ENCODE measurements at places on chromosomes 5 and 9. TPM values are rescaled to one million over a fixed set of nuclear protein-coding genes. Genes with fewer than 3 reads are reported as not detected.

DNA sequence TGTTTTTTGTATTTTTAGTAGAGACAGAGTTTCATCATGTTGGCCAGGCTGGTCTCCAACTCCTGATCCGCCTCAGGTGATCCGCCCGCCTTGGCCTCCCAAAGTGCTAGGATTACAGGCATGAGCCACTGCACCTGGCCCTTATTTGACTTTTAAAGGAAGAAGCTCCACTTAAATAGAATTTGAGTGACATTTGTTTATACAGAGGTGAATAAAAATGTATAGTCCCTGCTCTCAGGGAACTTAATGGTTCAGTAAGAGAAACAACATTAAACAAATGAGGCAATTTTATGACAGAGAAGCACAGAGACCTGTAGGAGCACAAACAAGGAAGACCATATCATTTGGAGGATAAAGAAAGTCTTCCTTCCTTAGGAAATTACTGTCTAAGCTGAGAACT is 65.7 kb downstream of the C9orf152 start:
- no peak for DNase-seq

DNA sequence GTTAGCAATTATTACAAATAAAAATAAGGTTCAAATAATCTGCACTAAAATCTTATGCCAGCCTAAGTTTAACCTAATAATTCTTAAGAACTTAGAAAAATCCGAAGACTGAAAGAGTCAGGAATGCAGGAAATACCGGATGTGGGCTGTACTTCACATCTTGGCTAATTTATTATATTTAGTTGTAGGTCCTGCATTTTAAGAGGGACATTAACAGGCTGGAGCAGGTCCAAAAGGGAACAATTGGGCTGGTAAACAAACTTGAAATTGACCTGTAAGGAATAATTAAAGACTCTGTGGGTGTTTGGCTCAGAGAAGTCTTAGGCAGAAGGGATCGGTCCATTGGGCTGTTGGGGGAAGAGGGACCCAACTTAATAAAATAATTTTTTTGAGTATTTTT is 18.4 kb downstream of the GLRA1 start:
- DNase-seq: no peak

- DNase-seq: no peak
Observed at GRCh38 chr5:80227979-80228596, 27.8 kb downstream of the SERINC5 start.

CNOT8 gene
- total RNA-seq: 65.6 TPM

FOXD4L5 gene
- total RNA-seq: 0.10 TPM

DNA sequence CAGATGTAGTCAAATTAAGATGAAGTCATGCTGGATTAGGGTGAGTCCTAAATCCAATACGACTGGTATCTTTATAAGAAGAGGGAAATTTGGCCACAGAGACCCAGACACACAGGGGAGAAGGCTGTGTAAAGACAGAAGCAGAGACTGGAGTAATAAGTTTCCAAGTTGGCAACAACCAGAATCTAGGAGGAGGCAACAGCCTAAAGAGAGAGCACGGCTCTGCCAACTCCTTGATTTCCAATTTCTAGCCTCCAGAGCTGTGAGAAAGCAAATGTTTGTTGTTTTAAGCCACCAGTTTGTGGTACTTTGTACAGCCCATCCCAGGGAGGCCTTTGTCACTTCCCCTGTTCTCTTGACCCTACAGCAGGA is 74.4 kb downstream of the ATG10 start:
- no peak for DNase-seq

GRCh38 chr9:98504298-98505282 is 204.1 kb downstream of the GABBR2 start:
- no peak for DNase-seq

ZFP37 gene
- total RNA-seq: 4.2 TPM

GRCh38 chr9:120583958-120584369 is 4.0 kb upstream of the CDK5RAP2 start:
- DNase-seq: peak; percentile 10

- DNase-seq: no peak
Observed at GRCh38 chr9:127534931-127535330, 77.1 kb upstream of the STXBP1 start.

DNA sequence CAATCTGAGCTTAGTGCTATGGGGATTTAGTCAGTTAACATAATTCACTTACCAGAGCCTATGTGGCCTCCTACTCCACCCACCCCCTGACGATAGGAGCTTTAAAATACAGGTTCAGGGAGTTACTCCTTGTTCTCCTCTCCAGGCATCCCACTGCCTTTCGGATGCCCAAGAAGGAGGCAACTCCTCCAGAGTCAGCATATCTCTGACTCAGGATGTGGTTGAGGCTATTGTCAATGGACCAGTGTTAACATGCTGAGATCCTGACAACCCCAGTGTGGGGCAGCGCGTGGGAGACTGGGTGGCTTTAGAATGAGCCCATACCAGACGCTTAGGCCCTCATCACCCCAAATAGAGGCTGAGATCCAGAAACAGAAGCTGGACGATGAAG is 27.4 kb downstream of the BICD2 start:
- no peak for DNase-seq
